Camera-type eye (tissue), 1 donor: ENCODE measurements at places on chromosomes 1 and 21. TPM values are rescaled to one million over a fixed set of nuclear protein-coding genes. Genes with fewer than 3 reads are reported as not detected.

TEKT2 gene
- 4.1 TPM for total RNA-seq

DCST2 gene
- total RNA-seq, result 0.49 TPM

WDR4 gene
- total RNA-seq, result 14.5 TPM

TAS1R1 gene
- total RNA-seq, result not detected

WNT3A gene
- 0.22 TPM for total RNA-seq

ANKRD34A gene
- total RNA-seq, result 1.2 TPM

KRTAP27-1 gene
- total RNA-seq, result not detected

SMCP gene
- total RNA-seq, result not detected

RUNX3 gene
- total RNA-seq, result 0.49 TPM

OR6K3 gene
- not detected for total RNA-seq

TMEM82 gene
- not detected for total RNA-seq

S1PR1 gene
- total RNA-seq, result 34.5 TPM

SMPDL3B gene
- 3.0 TPM for total RNA-seq

IFI44L gene
- total RNA-seq, result 16.8 TPM
